ENCODE measurements at places on chromosomes 2 and 18.

GRCh38 chr2:69716555-69717120 lies 25.3 kb upstream of the ANXA4 start:
- no peak for DNase-seq

DNA sequence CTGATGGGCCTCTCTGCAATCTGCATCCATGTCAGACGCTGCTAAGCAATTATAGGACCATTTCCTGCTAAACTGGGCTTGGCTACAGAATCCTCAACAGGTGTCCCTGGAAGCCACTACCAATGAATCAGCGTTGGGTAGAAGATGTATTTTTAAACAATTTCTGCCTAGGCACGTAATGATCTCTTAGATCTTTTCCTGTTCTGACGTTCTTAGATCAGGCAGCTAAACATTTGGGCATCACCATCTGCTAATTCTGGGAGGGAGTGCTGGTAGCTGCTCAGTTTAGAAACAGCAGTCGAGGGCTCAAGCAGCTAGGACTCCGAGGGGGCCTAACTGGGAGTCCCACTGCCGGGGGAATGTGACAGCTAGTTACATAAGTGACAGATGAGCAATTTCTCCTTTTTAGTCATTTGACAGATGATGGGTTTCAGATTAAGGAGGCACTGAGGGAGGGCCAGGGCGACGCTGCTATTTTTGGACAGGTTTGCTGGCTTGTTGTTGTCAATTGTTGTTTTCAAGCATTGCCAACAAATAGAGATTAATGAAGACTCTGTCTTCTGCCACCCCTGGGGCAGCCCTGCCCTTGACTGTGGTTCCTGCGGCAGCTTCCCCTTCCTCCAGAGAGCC lies 92.7 kb downstream of the MRO start:
- no peak for DNase-seq

DNA sequence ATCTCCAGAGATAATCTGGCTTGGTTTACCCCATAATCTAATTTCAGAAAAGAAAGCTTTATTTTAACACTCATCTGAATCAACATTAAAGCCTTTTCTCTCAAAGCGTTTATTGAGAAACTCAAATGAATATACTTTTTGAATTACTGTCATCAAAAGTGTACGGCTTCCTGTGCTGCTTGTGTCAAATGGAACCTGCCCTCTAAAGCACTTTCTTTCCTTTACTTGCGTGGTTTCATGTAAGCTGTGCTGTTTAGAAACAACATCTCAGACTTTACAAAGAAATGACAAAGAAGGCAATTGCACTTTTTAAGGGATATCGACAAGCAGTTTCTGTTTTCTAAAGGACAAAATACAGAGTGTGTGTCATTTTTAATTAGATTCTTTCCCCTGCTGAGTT lies 35.1 kb downstream of the CYBRD1 start:
- DNase-seq: no peak

GRCh38 chr2:207184348-207184747 lies 18.6 kb upstream of the KLF7 start:
- no peak for DNase-seq

GRCh38 chr2:54551123-54551756 lies 95.1 kb downstream of the SPTBN1 start:
- DNase-seq: no peak

- no peak for DNase-seq
These were observed 537.7 kb upstream of the ID2 start for GRCh38 chr2:8144131-8144631.

DNA sequence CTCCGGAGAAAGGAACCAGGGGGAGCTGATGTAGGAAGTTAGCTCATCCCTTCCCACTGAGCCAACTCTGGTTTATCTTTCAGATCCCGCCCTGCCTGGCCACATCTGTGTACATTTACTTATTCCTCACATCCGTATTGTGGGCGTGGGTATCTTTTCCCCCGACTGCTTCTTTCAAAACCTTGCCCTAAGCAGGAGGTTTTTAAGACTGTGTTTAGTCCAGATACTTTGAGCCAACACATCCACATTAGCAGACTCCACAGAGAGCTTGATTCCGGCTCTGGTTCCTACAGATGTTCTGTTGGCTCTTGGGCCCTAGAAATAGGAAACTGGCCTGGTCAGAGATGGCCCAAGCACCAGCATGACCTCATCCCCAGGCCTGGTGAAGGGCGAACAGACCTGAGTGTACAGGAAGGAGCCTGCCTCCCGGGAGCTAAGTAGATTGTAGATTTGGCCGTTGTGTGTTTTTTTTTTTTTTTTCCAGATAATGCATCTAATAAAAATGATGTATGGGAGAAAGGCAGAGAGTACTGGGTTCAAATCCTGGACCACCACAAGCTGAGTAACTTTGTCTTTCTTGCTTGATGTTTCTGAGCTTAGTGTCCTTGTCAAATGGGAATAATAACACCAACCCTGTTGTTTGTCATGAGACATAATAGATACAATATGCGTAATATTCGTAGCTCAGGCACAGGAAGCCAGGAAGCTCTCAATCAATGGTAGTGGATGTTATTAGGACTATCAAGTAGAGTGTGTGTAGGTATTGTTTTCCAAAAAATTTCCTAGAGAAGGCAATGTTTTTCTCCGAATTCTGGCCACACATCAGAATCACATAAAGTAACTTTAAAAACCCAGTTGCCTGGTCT lies 92.3 kb downstream of the PRKCE start:
- DNase-seq: no peak

GRCh38 chr2:237389831-237390230 lies 24.1 kb downstream of the COL6A3 start:
- no peak for DNase-seq

DNA sequence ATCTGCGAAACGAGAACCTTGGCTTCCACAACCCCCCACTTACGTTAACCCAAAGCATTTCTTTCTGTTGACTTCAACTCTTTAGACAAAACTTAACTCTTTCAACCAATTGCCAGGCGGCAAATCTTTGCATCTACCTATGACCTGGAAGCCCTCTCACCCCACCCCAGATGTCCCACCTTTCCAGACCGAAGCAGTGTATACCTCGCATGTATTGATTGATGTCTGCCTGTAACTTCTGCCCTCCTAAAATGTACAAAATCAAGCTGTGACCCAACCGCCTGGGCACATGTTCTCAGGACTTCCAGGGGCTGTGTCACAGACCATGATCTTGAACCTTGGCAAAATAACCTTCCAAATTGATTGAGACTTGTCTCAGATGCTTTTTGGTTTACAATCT lies 12.3 kb downstream of the AQP12B start:
- no peak for DNase-seq

DNA sequence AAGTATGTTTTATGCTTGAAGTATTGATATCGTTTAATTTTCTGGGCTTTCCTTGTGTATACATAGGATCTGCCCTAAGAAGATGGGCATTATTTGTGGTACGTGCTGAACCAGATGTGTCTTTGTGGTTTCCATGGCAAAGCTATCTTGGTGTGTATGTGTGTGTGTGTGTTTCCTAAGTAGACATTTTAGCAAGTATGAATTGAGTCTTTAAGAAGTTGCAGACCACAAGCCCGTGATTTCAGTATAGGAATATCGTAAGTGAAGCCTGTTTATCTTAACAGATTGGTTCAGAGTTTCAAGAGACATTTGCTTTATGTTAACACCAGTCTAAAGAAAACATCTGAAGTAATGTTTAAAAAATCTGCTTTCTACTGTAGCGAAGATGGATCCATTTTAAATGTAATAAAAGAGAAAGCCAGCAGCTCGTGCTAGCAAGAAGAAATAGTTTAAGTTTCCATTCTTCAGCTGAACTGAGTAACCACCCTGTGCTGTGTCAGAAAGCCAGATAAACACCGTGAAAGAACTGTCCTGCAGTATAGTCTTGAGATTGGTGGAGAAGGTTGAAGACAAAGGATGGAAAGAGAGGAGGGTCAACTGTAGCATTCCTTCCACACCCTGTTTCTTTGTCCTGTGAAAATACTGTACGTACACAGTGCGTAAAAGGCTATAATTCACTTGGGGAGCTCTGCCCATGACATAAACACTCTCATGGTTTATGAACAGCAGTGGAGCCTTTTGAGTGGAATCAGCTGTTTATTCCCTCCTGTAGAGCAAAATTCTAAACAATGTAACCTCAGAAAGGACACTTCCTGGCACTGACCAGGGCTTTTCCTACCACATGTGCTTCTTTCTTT lies 91.9 kb upstream of the FOSL2 start:
- DNase-seq: no peak

- DNase-seq: no peak
These were observed 405.1 kb upstream of the CWC22 start for GRCh38 chr2:180412219-180412618.

GRCh38 chr18:11064727-11065460 lies 84.5 kb downstream of the PIEZO2 start:
- DNase-seq: no peak

- no peak for DNase-seq
These were observed 92.7 kb upstream of the PXDN start for GRCh38 chr2:1837022-1837421.

DNA sequence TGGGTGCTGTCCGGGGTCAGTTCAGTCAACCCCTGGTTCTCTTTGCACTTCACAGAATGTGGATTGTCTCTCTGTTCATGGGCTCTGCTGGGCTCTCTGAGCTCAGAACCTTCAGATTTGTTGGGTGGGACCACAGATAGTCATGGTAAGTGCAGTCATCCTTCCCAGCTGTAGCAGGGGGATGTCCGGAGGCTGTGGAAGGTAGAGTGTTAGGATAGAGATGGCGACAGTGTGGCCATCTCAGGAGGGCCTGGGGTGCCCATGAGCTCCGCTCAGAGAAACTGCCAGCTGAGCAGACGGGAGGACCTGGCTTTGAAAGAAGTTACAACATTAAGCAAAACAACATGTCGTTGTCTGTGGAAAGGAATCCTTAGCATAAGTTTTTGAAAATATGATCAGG lies 149.8 kb downstream of the FAM210A start:
- no peak for DNase-seq

DNA sequence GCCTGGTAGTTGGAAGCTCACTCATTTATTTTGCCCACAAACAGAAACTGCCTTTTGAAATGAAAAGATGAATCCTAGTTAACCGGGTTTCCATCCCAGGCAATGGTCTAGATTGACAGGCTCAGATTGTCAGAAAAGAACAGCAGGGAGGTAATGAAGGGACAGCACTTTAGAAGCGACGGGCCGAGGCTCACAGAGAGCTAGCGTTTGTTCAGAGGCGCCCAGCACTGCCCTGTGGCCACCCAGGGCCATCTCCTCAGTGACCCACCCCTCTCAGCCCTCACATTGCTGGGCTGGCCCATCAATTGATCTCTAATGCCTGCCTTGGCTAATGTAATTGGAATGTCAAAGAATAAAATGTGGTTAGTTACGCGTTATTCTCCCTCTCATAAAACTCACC lies 304.8 kb downstream of the CDCA7 start:
- no peak for DNase-seq

- DNase-seq: no peak
These were observed 33.2 kb upstream of the MYO3B start for GRCh38 chr2:170144761-170145160.

DNA sequence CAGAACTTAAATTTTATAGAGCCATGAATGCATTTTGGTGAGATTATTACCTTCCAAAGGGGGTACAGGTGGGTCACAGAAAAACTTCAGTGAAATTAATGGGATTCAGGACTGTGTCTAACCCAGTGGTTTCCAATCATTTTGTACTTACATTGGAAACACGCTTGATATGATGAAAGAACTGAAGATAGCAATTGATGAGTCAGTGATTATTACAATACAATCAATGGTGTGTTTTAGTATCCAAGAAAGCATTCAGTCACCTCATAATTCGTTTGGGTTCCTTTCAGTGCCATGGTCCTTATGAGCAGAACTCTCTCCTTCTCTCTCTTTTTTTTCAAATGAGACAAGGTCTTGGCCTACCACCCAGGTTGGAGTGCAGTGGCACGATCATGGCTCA lies 66.5 kb upstream of the IGFBP5 start:
- no peak for DNase-seq

DNA sequence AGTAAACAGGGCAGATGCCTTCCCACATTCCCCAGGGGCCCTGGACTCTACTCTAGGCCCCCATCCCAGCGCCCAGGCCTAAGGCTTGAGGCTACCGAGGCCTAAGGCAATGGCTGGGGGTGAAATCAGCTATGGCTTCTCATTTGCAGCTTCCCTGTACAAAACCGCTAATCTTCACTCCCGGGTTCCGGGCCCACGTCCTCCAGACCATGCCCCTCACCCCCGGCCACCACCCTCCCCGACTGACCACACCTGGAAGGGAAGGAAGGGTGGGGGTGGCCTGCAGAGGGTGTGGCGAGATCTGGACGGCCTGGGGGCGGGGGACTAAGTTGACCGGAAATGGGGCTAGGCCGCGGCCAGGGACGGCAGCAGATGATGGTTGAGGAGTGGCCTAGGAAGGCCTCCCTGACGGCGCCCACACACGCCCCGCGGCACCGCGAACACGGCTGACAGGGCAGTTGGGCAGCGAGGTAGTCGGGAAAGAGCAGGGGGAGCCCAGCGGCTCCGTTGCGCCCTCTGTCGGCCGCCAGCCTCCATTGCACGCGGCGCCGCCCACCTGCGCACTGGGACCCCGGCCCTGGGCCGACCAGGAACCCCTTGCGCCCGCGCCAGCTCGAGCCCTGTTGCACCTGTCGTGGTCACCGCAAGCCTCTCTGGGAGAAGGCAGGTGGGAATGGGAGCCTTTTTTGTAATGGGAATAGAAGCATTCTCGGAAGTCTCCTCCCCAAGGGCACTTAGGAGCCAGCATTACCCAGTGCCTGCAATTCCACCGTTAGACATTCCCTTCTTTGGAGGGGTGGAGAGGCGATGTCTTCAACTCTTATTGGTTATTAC lies 117.1 kb upstream of the STPG4 start:
- DNase-seq: no peak

GRCh38 chr2:138329591-138329990 lies 172.0 kb upstream of the SPOPL start:
- DNase-seq: no peak

- no peak for DNase-seq
These were observed 20.6 kb upstream of the ANKRD53 start for GRCh38 chr2:70957798-70958197.

DNA sequence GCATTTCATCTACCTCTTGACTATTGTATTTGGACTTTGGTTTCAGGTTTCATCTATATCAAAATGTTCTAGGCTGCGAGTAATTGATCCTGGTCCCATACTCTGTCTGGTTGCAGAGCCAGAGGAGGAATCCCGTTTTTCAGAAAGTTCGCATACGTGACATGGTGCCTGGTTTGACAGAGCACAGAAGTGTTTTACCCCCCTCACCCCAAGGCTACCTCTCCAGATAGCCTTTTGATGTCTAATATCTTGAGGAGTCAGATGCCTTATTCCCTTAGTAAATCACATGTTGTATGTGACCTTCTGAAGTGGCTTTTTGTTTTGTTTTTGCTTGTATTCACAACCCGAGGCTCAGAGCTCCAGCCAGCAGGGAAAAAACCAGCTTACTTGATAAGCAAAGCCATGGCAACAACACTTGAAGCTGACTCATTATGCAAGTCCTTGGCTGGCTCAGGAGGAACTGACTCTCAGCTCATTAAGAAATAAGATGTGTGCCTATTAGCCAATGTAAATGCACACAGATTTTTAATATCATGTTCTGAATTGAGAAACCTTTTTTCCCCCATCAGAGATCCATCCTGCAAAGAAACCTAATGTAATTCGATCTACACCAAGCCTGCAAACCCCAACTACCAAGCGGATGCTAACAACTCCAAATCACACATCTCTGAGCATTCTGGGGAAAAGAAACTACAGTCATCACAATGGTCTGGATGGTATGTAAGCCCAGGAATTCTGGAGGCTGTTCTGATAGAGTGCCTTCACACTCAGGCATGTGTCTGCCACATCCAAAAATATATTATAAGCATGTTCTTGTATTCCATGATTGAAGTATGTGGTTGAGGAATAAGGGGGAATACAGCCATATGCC lies 41.4 kb downstream of the OXER1 start:
- peak; percentile 78 for DNase-seq

Measured in non-pigmented ciliary epithelial cell (primary cell).